Suprapubic skin (tissue), 4 donors: ENCODE measurements at places on chromosomes 16 and 17. TPM values are rescaled to one million over a fixed set of nuclear protein-coding genes. Genes with fewer than 3 reads are reported as not detected.

GRCh38 chr17:83200231-83200699 lies 120.9 kb downstream of the METRNL start:
- DNase-seq = peak; percentile 92

DNA sequence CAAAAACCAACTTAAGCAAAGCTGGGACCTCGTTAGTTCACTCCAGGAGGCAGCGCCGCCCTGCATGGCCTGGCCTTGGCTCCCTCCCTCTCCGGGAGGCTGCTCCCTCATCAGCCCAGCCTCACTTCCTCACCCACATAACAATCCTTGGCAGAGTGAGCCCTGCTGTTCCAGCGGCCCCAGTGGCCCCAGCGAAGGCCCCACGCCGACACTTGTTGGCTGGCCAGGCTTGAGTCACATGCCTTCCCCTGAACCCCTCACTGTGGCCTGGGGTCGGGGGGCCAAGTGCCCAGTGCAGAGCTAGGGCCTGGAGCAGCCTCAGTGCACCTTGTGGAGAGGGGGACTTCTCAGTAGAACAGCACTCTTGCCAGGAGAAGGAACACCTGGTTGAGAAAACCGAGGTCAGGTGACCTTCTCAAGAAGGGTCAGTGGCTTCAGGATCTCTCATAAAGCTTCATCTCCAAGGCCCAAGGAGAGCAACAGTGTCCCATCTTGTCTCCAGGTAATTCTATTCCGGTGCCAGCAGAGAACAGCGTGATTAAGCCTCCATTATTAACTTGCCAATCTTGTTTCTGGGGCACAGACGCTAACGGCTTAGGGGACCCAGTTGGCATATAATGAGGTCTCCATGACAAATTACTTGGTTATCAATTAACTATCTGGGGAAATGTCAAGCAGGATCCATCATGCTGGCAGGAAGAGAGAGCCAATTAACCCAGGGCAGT lies 26.8 kb downstream of the ENDOV start:
- no peak for DNase-seq

C16orf46 gene
- total RNA-seq = 2.2 TPM

DNA sequence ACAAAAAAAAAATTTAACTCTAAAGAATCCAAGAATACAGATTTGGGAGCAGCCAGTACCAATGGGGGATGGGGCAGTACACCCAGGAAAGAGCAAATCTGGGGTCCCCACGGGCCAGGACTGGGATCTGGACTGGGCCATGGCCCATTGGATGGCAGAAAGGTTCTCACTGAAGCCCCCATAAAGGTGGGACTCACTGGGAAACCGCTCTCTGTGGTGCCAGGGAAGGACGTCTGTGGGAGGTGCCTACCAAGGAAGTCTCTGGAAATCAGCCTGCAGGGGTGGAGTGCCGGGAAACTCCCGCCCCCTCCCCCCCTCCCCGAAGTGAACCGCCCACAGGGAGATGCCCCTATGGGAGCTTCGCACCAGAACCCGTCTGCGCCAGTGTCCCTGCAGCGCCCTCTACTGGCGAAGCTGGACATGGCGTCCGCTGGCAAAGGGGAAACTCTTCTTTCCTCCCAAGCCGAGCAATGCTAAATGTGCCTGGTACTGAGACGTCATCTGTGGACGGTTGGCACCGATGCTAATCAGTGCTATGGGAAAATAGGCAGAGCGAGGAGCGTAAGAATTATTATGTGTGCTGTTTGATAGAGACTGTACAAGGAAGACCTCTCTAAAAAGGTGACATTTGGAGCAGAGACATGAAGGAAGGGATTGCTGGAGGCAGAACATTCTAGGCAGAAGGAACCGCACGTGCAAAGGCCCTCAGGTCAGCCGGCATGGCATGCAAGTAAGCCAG lies 671.1 kb downstream of the WWOX start:
- peak; percentile 83 for DNase-seq

DNA sequence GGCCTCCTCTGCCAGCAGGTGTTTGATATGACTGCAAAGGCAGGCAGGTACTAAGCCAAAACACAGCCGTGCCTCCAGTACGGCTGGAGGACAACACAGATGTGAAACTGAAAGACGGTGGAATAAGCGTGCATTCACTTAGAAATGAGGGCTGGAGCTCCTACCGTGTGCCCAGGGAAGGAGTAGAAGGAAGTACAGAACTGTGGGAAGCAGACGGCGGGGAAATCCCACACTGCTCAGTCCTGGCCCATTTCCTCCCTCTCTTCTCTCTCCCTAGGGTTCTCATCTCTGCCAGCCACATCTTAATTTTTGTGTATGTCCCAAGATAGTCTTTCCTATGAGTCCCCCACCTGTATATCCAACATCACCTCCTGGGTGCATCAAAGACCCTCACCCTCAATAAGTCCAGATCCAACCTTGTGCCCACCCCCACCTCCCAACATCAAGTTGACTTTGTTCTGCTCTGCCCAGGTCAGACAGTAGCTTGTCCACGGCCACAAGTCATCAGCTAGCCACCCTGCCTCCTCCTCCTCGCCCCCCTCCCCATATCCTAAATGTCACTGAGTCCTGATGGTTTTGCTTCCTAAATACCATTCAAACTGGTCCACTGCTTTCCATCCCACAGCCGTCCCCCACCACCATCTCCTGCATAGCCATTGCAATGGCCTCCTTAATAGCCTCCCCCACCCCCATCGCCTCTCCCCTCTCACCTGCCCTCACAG lies 77.1 kb upstream of the RPL38 start:
- no peak for DNase-seq

DNA sequence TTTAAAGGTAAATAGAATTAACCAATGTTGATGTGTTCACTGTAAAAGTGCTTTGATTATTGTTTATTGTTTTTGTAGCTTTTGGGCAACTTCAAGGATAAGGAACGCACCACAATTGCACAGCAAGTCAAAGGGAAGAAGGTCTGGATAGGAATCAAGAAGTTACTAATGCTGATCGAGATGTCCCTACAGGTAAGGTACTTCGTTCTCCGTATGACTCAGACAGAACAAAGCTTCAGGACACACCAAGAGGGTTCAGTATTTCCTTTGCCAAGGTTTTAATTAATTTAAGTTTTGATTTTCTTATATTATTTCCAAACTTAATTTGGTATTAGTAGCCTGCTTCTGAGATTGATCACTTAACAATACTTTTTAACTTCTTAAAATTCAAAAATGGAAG lies 67.1 kb downstream of the WNT3 start:
- no peak for DNase-seq

TBC1D3G gene
- total RNA-seq = not detected
